MCF 10A (cell line): ENCODE measurements at places on chromosomes 5 and 9. TPM values are rescaled to one million over a fixed set of nuclear protein-coding genes. Genes with fewer than 3 reads are reported as not detected.
A peak's percentile ranks its signal among the peaks of the same experiment; 100 is the strongest.

DNA sequence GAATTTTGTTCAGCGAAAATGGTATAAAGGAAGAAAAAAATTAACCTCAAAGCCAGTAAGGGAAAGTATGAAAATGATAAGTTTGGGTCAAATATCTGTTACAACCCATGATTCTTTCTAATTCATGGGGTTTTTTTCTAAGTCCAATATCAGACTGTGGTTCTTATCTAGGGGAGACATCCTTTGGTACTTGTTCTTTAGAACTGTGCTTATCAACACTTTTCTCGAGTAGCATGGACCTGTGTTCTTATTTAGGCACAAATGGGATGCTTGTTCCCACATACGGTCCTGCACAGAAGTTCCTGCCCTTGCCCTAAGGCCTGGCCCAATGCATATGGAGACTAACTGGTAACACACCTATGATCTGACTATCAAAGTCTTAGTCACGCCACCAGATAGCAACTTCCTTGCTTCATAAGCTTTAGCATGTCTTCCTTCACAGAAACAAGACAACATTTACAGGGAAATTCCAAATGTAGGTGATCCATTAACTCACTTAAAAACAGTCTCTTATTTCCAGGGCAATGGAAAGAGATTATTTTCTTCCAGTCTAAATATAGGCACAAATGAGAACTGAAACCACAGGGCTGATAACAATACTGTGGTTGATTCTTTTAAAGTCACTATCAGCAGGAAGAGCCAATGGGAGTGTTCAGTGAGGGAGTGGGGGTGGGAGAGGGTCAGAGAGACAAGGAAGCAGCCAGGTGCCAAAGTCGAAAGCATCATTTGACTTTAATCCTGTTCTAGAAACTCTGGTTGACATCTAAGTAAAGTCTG, 268.8 kb upstream of the ANKRD55 start:
- peaks cover 6% of the 10 kb centered on the region for H3K36me3 ChIP-seq
- H3K27me3 ChIP-seq = no peaks in the 10 kb centered on the region
- H3K4me3 ChIP-seq = no peak overlapping the region
- no peaks in the 10 kb centered on the region for H3K4me1 ChIP-seq
- H3K27ac ChIP-seq = no peak overlapping the region
- DNase-seq = no peak

DNA sequence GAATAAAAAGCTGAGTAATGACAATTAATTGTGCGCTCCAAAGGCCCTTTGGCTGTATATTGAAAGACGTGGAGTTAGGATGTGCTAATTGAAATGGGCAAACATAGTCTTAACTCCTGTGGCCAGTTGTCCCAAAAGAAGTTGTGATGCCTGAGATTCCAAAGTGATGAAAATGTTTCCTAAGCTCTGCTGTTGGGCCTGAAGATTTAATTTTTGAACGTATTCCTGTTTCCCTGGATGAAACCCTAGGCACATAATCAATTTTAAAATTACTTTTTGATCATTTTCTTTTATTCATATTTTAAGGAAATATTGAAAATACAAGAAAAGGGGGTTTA, 87.9 kb downstream of the PRDM6 start:
- no peak for DNase-seq
- H3K27ac ChIP-seq = no peak overlapping the region
- H3K4me1 ChIP-seq = no peaks in the 10 kb centered on the region
- H3K4me3 ChIP-seq = no peak overlapping the region

GRCh38 chr5:119954106-119954505, 324.7 kb downstream of the FAM170A start:
- no peak overlapping the region for H3K4me3 ChIP-seq
- no peak for DNase-seq
- H3K27me3 ChIP-seq = no peaks in the 10 kb centered on the region

- DNase-seq = peak; percentile 54
- H3K27me3 ChIP-seq = no peaks in the 10 kb centered on the region
- H3K4me3 ChIP-seq = no peak overlapping the region
- no peaks in the 10 kb centered on the region for H3K36me3 ChIP-seq
- H3K4me1 ChIP-seq = peaks cover 6% of the 10 kb centered on the region
These were observed 93.7 kb upstream of the DAB2 start for GRCh38 chr5:39518516-39518915.

- peaks cover 9% of the 10 kb centered on the region for H3K4me1 ChIP-seq
- no peak for DNase-seq
- no peak overlapping the region for H3K4me3 ChIP-seq
- no peaks in the 10 kb centered on the region for H3K27me3 ChIP-seq
These were observed 539.2 kb downstream of the TLE1 start for GRCh38 chr9:81150016-81150625.

- H3K36me3 ChIP-seq = peaks cover 21% of the 10 kb centered on the region
- H3K27ac ChIP-seq = no peak overlapping the region
- H3K4me3 ChIP-seq = no peak overlapping the region
- DNase-seq = no peak
- H3K4me1 ChIP-seq = peaks cover 61% of the 10 kb centered on the region
These were observed 110.4 kb downstream of the EFNA5 start for GRCh38 chr5:107560377-107560776.

Gene SPATA9
- total RNA-seq = not detected in 2 replicates

GRCh38 chr5:37370864-37371726, at the start of gene NUP155:
NUP155 (minus strand) TSS chr5:37371106; CDS start chr5:37370977, 129 bp downstream.
- DNase-seq = peak; percentile 99
- H3K4me1 ChIP-seq = peaks cover 12% of the 10 kb centered on the region
- H3K36me3 ChIP-seq = peaks cover 12% of the 10 kb centered on the region
- peak within 1 kb of the TSS; percentile 93 for H3K27ac ChIP-seq
- no peaks in the 10 kb centered on the region for H3K27me3 ChIP-seq
